ENCODE measurements at places on chromosomes 12 and 14.

DNA sequence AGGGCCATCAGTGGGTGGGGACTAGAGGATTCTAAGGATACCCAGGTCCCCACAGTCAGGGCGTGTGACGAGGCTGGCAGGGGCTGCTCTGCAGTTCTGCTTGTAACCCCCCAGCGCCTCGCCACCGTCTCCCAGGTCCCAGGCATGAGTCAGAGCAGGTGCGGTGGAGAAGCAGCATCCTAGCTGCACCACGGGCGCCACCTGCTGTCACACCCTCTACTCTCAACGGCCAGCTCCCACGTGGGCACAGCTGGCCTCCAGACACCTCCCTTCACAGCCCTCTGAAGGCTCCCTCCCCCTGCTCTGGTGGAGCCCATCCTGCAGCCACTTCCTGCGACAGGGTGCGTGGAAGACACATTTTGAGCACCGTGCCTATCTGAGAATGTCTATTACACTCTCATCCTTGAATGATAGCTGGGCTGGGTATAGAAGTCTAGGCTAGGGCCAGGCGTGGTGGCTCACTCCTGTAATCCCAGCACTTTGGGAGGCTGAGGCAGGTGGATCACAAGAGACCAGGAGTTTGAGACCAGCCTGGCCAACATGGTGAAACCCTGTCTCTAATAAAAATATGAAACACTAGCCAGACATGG lies 6.9 kb upstream of the NUDT14 start:
- no peak for DNase-seq

DNA sequence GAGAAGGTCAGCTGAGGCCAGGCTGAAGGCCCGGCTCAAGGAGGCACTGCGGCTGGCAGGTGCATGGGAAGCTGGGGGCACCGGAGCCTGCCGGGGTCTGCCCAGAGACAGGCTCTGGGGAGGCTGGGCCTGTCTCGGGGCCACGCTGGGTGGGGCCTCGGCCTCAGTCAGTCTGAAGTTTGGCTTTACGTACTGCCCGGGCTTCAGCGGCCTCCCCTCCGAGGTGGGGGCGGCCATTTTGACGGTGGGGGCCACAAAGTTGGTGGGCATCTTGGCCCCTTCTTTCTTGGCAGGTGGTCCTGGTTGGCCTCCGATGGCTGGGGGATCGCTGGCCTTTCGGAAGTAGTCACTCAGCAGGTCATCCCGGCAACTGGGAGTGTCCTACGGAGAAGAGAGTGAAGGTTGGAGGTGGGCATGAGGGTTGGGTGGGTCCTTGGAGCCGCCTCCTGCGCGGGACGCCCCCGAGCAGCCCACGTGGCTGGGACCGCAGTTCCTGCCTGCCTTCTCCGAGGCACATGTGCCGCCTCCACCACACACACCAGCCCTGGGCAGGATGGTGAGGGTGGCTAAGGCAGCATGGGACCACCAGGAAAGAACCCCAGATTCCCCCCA lies 28.9 kb upstream of the GPR68 start:
- DNase-seq: no peak

- no peak for DNase-seq
Measured at GRCh38 chr14:28757786-28758185, 8.8 kb upstream of the FOXG1 start.

- no peak for DNase-seq
Measured at GRCh38 chr14:52310541-52310940, 3.6 kb upstream of the PTGER2 start.

GRCh38 chr14:64818151-64818550 lies 61.6 kb downstream of the SPTB start:
- DNase-seq: no peak

- DNase-seq: no peak
Measured at GRCh38 chr14:95468448-95469133, 47.9 kb downstream of the SYNE3 start.

DNA sequence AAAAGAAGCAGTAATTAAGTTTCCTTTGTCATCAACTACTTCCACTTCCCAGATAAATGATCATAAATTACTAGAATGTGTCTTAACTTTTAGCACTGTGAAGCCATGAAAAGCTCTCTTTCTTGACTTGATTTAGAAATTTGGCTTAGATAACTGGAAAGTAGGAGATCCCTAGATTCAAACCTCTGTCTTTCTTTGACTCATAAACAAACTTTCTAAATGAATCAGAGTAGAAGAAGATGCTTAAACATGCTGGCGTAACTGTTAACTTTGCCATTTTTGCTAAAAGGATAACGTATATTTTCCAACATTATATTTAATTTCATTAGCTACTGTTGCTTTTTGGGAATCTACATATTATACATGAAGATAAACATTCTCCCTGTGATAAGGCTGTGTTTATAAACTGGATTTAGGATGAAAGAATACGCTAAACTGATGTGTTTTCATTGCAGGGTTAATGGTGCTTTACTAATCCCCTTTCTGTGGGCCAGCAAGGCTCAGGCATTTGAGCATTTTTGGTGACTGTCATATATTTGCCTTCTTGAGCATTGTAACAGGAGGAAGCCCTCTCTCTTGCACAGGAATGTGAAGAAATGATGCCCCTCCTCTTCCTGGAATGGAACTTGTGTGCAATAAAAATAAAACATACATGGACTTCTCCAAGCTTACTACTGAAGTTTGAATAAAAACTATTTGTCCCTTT lies 301.4 kb downstream of the BMP4 start:
- DNase-seq: no peak

GRCh38 chr12:65814038-65814437 lies 10.2 kb upstream of the HMGA2 start:
- no peak for DNase-seq

GRCh38 chr14:54360667-54361066 lies 36.1 kb upstream of the CDKN3 start:
- no peak for DNase-seq

GRCh38 chr14:61345151-61345482 lies 23.7 kb downstream of the PRKCH start:
- no peak for DNase-seq

GRCh38 chr14:91339671-91340369 lies 77.8 kb downstream of the CCDC88C start:
- no peak for DNase-seq
